ENCODE measurements at places on chromosomes 5 and 9.

DNA sequence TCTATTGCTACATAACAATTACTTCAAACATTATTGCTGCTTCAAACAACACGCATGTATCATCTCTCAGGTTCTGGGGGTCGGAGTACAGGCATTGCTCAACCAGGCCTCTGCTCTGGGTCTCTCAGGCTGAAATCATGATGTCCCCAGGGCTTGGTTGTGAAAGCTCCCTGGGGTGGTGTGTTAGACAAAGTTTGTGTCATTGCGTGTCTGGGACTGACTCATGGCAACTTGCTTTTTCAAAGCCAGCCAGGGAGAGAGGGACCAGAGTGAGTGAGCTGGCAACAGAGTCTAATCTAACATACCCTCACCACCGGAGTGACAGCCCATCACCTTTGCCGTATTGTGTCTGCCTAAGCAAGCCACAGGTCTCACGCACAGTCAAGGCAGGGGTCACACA lies 259.2 kb upstream of the NFIL3 start:
- DNase-seq: no peak

DNA sequence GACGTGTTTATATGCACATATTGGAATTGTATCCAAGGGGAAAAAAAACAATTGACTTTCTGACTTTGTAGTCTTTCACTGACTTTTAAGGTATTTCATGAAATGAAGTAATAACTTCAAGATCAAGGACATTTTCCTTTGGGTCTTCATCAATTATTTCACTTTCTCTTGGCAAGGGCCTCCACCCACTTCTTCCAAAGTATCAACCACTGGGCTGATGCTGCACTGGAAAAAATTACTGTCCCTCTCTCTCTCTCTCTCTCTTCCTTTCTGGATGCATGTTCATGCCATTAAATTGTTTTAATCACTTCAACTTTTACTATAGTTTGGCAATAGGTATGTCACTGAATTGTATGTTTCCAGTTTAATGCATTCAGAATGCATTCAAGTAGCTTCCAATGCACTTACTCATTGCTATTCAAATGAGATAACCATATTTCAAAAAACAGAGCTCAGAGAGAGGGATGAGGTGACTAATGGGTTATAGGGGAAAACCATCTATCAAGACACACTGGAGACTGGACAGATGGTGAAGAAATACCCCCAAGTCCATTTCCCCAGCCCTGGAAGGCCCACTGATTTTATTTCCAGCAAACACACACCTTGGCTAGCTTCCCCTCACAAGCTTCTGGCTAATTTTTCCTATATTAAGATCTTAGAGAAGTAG lies 585.3 kb downstream of the EBF1 start:
- no peak for DNase-seq

DNA sequence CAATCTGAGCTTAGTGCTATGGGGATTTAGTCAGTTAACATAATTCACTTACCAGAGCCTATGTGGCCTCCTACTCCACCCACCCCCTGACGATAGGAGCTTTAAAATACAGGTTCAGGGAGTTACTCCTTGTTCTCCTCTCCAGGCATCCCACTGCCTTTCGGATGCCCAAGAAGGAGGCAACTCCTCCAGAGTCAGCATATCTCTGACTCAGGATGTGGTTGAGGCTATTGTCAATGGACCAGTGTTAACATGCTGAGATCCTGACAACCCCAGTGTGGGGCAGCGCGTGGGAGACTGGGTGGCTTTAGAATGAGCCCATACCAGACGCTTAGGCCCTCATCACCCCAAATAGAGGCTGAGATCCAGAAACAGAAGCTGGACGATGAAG lies 27.4 kb downstream of the BICD2 start:
- DNase-seq: no peak

GRCh38 chr5:159902444-159903121 lies 13.7 kb upstream of the ADRA1B start:
- DNase-seq: no peak

- DNase-seq: no peak
Measured at GRCh38 chr5:21826884-21827283, 1026.3 kb downstream of the CDH12 start.

- DNase-seq: no peak
Measured at GRCh38 chr5:158398360-158399201, 539.6 kb upstream of the CLINT1 start.

- no peak for DNase-seq
Measured at GRCh38 chr9:37297592-37297991, 124.9 kb upstream of the GRHPR start.

All from NCI-H1930 (cell line).